ENCODE measurements at places on chromosomes 3 and 15. TPM values are rescaled to one million over a fixed set of nuclear protein-coding genes. Genes with fewer than 3 reads are reported as not detected.

GRCh38 chr3:176075046-176075445, 1122.2 kb downstream of the TBL1XR1 start:
- DNase-seq: no peak

DNA sequence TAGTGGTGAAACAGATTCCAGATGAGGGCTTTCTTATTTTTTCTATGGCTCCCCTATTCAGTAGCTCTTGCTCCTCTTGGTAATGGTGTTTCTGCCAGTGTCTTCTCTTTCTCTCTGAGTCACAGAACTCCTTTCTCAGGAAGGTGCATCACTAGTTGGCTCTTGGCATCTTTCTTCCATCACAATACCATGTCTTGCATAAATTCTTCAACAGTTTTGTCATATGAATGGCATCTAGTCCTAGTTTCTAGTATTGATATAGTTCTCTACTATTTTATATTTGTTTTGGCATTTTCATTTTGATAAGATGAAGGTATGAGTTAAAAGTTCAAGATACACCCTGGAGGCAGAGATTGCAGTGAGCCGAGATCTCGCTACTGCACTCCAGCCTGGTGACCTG, 51.0 kb downstream of the REC114 start:
- no peak for DNase-seq

DNA sequence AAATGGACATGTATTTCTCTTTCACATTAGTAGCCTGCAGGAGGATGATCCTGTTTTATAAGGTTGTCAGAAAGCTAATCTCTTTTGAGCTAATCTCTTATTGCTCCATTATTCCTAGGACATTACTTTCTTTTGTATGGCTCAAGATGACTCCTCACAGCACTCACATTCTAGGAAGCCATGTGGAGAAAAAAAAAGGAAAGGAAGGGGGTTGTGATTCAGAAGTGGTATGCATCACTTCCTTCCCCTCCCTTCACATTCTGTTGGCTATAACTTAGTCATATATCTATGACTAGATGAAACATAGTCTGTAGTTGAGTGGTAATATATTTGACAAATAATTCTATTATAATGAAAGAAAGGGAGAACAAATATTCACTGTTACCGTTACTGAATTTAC, 168.8 kb upstream of the TTC14 start:
- DNase-seq: no peak

DNA sequence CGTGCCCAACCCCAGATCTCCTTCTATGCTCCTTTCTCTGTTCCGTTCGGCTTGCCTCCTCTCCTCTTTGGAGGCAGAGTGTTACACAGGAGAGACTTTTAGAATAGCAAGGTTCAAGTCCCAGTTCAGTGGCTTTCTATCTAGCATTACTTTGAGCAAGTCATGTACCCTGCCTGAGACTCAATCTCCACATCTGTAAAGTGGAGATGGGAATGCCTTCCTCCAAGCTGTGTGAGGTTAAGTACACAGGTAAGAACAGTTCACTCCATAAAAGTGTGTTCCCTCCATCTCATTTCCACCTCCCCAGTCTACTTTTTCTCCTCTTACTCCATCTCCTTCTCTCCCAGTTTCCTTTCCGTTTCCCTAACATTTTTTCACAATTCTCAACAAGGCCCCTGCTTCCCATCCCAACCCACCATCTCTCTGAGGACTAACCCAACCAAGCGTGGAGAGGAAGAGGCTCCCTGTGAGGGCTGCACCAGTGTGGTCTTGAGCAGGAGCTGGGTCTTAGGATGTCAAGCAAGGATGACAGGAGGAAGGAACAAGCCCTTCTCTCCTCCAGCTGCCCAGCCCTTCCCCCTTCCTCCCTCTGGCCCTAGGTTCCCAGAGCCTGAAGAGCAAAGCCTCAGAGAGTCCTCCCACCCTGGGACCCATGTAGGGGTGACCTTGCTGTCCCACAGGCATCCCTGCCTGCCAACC, 6.4 kb downstream of the ATP8B4 start:
- DNase-seq: no peak

- no peak for DNase-seq
These were observed 5.9 kb upstream of the NDUFAF1 start for GRCh38 chr15:41408234-41408641.

DNA sequence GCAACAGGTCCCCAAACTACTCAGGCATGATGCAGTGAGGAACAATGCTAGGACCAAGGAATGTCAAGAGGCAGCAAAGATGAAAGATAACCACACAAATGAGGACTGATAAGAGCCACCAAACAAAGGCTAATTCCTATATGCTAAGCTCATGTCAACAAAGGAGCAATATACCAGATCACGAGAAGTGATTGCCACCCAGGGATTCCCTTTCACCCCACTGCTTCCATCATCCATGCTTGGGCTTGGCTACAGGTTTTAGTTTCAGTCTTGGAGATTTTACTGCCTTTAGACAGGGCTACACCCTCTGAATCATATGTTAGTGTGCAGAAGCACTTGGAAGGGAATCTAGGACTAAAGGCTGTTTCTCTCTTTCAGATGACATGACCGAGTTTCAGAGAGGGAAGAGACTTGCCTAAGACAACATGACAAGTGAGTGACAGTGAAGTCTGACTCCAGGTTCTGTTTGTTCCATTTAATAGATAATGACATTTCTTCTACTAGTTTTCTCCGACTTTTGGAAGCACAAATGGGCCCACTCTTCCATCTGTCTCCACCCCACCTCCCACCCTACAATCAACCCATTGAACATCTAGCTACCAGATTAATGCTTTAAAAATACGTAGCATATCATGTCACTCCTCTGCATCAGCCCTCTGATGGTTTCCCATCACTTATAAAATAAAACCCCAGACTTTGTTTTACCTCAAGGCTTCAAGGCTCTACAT, 173.5 kb upstream of the LRRN1 start:
- DNase-seq: no peak

DNA sequence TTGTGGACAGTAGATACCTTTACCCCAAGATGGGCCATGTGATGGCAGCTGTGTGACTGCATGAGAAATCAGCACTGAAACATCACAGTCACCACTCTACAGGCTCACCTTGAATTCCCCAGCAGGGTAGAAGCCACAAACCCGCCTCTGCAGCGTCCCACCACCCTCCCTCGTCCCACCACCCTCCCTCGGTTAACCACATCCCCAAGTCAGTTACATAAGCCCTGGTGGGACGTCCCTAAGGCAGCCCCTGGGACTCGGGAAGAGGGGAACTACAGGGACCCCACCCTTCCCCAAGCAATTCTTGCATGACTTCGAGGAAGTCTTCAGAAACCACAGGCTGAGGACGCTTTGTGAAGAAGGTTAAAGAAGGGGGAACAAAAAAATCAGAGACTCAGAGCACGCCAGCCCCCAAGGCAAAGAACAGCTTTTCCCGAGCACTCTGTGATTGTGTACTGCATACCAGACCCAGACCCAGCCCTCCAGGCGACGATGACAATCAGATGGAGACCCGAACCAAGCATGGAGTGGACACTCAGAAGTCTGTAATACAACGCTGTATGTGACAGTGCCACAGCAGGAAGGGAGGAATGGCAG, 60.5 kb downstream of the SH3BP5 start:
- DNase-seq: peak; percentile 92

GRCh38 chr3:123124971-123125370, 58.1 kb downstream of the PDIA5 start:
- peak; percentile 51 for DNase-seq

DNA sequence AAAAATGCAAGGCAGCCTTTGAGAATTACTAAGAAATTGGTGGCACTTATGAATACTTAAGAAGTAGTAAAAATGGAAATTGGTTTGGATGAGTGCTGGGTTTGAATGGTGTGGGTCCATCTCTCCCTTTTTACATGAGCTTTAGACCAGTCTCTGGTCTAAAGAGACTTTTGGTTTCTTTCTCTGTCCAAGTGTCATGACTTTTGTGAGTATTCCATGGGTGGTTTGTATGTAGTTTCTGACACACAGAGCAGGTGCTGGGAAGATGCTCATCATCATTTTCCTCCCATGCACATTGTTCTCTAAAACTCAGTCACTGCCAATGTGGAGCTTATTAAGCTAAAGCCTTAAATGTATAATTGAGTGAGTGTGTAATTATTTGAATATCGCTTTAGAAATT, 63.5 kb downstream of the KAT2B start:
- no peak for DNase-seq

DNA sequence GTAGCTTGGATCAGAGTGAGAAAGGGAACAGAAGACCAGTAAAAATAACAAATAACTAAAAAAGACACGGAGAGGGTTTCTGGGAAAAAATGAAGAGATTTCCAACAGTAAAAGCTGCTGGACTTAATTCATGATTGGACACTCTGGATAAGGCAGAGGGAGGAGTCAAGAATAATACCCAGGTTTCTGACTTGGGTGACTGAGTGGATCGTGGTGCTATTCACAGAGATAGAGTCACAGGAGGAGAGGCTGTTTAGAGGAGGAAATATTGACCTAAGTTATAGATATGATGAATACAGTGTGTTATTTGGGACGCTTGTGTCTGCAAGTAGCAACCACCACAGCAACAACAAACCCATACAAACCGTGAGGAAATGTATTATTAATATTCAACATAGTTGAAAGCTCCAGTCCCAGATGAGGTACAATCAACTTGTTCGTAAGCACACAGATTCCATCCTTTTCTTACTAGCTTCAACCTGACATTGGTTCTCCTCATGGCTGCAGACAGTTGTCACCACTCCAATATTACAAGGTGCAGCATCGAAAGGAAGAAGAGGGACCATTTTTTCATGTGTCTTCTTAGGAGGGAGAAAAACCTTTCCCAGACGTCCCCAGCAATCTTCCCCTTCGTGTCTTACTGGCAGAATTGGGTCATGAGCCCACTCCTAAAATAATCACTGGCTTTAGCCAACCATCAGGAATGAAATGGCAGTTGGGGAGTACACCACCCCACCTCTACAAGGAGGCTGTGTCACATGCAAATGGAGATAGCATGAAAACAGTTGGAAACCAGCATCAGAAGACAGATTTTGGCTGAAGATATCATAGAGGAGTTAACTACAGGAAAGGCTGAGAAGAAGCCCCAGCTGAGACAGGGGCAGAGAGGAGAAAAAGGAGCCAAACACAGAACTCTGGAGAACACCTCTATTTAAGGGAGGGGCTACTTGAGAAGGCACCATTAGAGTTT, 387.8 kb downstream of the SHQ1 start:
- no peak for DNase-seq

GRCh38 chr15:67064607-67065530, 533 bp upstream of the SMAD3 start:
- DNase-seq: peak; percentile 92

DNA sequence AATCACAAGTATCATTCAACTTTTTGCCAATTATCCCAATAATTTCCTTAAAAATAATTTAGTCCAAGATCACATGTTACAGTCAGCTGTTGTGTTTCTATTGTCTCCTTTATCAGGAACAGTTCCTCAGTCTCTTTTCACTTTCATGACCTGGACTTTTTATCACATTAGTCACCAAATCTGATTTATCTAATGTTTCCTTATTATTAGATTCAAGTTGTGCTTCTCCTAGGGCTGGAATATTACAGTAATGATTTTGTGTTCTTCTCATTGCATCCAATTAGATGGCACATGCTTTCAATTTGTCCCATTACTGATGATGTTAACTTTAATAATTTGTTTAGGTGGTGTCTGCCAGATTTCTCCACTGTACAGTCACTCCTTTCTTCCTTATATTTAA, 66.3 kb upstream of the DCBLD2 start:
- no peak for DNase-seq

DNA sequence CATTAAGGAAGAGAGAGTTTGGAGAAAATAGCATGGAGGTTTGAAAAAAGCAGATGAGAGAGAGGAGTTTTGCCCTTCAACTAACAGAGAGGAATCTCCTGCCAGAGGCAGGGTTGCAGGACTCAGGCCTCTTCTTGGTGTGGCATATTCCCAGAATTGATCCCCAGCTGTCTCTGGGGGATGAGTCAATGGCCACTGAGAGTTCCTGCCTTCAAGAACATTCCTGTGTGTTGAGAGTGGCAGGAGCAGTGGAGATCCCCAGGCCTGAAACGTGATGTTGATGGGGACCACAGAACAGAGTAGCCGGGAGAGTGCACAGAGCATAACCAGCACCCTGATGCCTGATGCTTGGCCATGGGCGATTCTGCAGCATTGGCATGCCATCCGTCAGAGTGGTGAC, 348.4 kb upstream of the THBS1 start:
- DNase-seq: no peak

DNA sequence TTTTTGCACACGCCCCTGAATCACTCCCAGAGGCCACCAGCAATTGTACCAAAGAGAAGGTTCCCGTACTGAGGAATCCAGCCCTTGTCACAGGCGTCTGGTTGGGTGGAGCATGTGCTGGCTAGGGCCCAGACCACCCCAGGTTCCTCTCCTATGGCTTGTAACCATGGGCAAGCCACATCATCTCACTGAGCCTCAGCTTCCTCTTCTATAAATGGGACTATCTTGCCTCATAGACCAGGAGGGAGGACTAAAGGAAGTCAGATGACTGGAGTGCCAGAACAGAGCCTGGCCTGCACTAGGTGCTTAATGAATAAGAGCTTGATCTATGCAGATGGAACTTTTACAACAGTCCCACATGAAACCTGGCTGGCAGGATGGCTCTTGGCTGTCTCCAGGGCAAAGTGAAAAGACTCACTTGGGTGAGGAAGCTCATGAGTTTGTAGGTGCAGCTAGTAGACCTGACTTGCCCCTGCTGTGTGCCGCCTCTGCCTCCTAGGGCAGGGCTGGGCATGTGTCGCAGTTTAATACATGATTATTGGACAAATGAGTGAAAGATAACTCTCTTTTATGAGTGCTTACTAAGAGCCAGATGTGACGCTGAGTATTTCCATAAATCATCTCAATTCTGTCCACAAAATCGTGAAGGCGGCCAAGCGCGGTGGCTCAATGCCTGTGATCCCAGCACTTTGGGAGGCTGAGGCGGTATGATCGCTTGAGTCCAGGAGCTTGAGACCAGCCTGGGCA, 29.3 kb downstream of the CTSH start:
- no peak for DNase-seq

DNA sequence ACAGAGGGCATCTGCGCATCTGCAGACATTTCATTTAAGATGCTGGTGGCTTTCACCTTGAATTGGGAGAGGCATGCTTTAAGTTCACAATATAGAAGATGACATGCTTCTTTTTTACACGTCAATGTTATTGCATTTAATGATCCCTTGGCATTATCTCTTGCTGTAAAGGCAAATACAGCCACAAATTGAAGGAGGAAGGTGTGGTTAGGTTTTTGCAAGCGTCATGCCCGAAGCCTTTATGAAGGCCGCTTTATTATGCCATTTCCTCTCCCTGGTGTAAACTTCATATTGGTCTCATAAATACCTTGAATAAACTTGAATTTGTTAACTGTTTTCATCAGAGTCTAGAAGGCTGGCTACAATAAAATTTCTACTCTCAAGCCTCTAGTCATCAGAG, 212.7 kb downstream of the PDZRN3 start:
- DNase-seq: no peak

Gene PPP1R14D
- total RNA-seq: not detected

Gene C3orf49
- total RNA-seq: not detected

Gene SH2D7
- not detected for total RNA-seq

Gene CHRM5
- total RNA-seq: not detected

Gene CHDH
- 0.43 TPM for total RNA-seq

All from spleen (tissue), 13 donors.